ENCODE measurements at places on chromosomes 4 and X. TPM values are rescaled to one million over a fixed set of nuclear protein-coding genes. Genes with fewer than 3 reads are reported as not detected.

Gene GSX2
- total RNA-seq, result not detected

Gene ASB5
- total RNA-seq, result not detected

Gene ENPP6
- not detected for total RNA-seq

Gene MAMLD1
- 8.8 TPM for total RNA-seq

Gene TLR1
- 0.38 TPM for total RNA-seq

Gene HPGDS
- not detected for total RNA-seq

Gene MAGED1
- total RNA-seq, result 477 TPM

Gene RBM46
- total RNA-seq, result not detected

Gene KLHL34
- not detected for total RNA-seq

Gene ANOS1
- total RNA-seq, result 23.1 TPM

DNA sequence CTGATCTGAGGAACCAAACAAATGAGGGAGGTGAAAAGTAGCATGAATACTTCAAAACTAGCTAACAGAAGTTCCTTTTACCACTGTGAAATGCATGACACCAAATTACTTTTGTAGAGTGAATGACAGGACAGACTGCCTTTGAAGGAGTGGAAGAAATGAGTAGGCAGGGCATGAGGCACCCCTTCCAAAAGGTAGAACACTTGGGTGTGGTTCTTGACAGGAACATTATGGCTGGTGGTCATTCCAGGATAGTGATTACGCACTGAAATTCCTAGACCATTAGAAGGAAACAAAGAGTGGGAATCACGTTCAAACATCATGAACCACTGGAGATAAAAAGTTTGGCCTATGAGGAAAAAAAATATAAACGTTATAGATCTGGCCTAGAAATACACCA is 4.9 kb downstream of the HUWE1 start:
- H3K27ac ChIP-seq, result peak overlapping the region; percentile 62
- DNase-seq, result no peak
- H3K27me3 ChIP-seq, result no peaks in the 10 kb centered on the region
- peaks cover 16% of the 10 kb centered on the region for H3K4me1 ChIP-seq
- peaks cover 2% of the 10 kb centered on the region for H3K36me3 ChIP-seq

GRCh38 chr4:138405934-138406567 is 163.9 kb upstream of the SLC7A11 start:
- no peak for DNase-seq
- peaks cover 6% of the 10 kb centered on the region for H3K4me1 ChIP-seq

GRCh38 chr4:6773616-6774540 is 8.6 kb upstream of the KIAA0232 start:
- H3K4me3 ChIP-seq, result no peak overlapping the region
- H3K36me3 ChIP-seq, result no peaks in the 10 kb centered on the region
- DNase-seq, result no peak
- H3K27ac ChIP-seq, result peak overlapping the region; percentile 77

- peaks cover 4% of the 10 kb centered on the region for H3K36me3 ChIP-seq
- DNase-seq, result no peak
- H3K4me3 ChIP-seq, result no peak overlapping the region
- H3K27me3 ChIP-seq, result no peaks in the 10 kb centered on the region
- no peak overlapping the region for H3K27ac ChIP-seq
Observed at GRCh38 chrX:154502098-154502497, 11.7 kb upstream of the SLC10A3 start.

- no peaks in the 10 kb centered on the region for H3K27me3 ChIP-seq
- no peak for DNase-seq
- peaks cover 44% of the 10 kb centered on the region for H3K4me1 ChIP-seq
- H3K27ac ChIP-seq, result peak overlapping the region; percentile 82
Observed at GRCh38 chrX:3415011-3415410, 68.6 kb upstream of the MXRA5 start.

GRCh38 chr4:41619161-41619560 is 81.2 kb downstream of the LIMCH1 start:
- no peak overlapping the region for H3K27ac ChIP-seq
- DNase-seq, result no peak
- peaks cover 3% of the 10 kb centered on the region for H3K36me3 ChIP-seq
- peaks cover 41% of the 10 kb centered on the region for H3K27me3 ChIP-seq
- no peak overlapping the region for H3K4me3 ChIP-seq
- H3K4me1 ChIP-seq, result no peaks in the 10 kb centered on the region

DNA sequence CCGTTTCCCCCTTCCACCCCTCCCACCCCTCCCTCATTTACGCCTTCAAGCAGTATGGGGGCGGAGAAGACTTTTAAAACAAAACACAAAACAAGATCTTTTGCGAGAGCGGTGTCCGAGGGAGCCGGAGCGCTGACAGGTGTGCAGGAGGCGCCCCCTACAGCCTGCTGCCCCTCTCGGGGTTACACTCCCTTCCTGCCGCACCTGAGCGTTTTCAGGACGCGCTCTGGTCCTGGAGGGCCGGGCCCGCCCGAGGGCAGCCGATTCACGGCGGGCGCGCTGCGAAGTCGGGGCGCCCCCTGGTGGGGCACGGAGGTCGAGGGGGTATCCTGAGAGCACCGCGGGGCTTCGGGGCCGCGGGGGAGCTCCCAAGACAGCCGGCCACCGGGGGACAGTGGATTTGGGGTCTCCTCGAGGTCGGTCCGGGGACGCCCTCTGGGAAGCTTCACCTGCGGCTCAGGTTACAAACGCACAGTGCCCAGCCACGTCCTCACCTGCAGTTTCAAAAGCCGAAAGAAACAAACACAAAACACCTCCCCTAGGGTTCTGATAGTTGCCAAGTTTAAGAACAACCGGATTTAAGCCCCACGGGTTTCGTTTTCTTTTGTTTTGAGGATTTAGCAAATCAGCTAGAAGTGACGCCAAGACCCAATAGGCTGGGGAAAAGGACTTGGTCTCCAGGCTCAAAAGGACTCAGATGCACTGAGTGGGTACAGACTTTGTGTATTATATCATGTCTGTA is 8.0 kb upstream of the NEUROG2 start:
- H3K27me3 ChIP-seq, result peaks cover 70% of the 10 kb centered on the region
- no peak for DNase-seq
- H3K27ac ChIP-seq, result no peak overlapping the region
- H3K4me1 ChIP-seq, result peaks cover 15% of the 10 kb centered on the region
- H3K36me3 ChIP-seq, result peaks cover 9% of the 10 kb centered on the region
- peak overlapping the region; percentile 50 for H3K4me3 ChIP-seq

DNA sequence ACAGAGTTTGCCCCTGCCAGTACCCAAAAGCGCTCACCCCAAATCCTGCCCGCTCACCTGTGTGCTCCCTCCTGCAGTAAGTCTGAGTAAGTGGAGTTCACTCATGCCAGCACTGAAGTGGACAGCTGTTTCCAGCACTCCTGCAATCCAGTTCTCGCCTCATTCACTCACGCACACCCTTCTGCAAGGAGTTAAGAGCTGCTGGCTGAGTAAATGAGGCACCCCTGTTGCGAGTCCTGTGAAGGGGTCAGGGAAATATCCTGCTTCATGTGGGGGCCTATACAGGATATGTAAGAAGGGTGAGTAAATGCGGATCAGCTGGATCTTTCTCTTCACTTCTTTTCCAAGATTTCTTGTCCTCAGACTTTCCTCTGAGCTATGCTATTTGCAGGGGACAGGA is 23.5 kb downstream of the CXCL8 start:
- peaks cover 16% of the 10 kb centered on the region for H3K27me3 ChIP-seq
- DNase-seq, result no peak
- H3K4me1 ChIP-seq, result no peaks in the 10 kb centered on the region
- H3K4me3 ChIP-seq, result no peak overlapping the region
- H3K36me3 ChIP-seq, result no peaks in the 10 kb centered on the region
- H3K27ac ChIP-seq, result no peak overlapping the region

DNA sequence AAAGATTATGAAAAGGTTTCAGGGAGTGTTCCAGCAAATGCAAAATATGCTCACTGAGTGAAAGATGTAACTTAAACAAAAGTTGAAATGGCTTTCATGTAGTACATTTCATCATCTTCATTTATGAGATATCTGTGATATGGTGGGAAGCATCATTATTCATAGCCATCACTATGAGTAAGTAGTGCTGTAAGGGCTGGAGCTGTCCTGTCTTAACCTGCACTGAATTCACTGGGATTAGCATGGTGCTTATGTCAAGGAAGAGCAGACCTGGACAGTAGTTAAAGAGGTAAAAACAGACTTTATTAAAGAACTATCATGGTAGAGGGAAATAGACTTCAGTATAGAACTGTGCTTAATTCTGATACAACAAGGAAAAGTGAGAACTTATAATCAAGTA is 1347.3 kb downstream of the RPA4 start:
- no peak for DNase-seq
- no peak overlapping the region for H3K4me3 ChIP-seq
- H3K27me3 ChIP-seq, result no peaks in the 10 kb centered on the region
- H3K4me1 ChIP-seq, result no peaks in the 10 kb centered on the region
- H3K36me3 ChIP-seq, result no peaks in the 10 kb centered on the region
- H3K27ac ChIP-seq, result no peak overlapping the region

DNA sequence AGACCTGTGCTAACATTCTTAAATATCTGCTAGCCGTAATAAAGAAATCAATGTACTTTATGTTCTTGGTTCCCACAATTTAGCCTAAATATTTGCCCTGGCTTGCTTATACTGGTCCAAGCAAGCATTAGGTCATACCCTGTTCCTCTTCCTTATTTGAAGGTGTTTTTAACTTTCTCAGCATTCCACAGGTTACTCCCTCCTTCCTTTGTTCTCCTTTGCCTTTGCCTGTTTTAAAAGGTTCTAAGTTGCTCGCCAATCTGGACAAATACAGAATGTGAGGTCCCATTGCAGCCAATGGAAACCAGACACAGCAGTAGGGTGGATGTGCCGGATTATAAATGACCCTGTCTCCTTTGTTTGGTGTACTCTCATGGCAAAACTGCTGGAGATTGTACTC is 436.8 kb upstream of the PCDH7 start:
- H3K4me3 ChIP-seq, result no peak overlapping the region
- no peak for DNase-seq
- no peaks in the 10 kb centered on the region for H3K36me3 ChIP-seq
- peaks cover 40% of the 10 kb centered on the region for H3K4me1 ChIP-seq

DNA sequence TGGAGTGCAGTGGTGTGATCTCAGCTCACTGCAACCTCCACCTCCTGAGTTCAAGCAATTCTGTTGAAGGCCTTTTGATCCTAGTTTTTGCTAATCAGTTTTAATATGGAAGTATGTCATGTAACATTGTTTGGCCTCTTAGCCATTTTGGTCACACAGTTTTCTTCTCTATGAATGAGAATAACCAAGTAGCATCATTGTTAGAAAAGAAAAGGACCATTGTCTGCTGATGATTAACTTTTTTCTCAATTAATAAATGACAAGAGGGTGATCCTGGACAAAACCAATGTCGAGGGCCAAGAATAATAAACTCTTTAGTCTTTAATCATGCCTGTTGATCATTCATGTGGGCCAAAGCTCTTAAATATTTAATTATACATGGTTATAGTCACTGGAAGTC is 289.3 kb upstream of the MAGEB2 start:
- DNase-seq, result no peak
- H3K27me3 ChIP-seq, result peaks cover 3% of the 10 kb centered on the region
- no peak overlapping the region for H3K27ac ChIP-seq
- H3K4me1 ChIP-seq, result no peaks in the 10 kb centered on the region

GRCh38 chr4:112636688-112637551 is at the start of the genes LARP7 and ZGRF1:
Gene LARP7, plus strand, starts transcription at chr4:112637143. Its CDS starts 7,527 bp downstream, at chr4:112644670.
Gene ZGRF1, minus strand, starts transcription at chr4:112636909. Its CDS starts 3,733 bp downstream, at chr4:112633176.
- H3K36me3 ChIP-seq, result peaks cover 2% of the 10 kb centered on the region
- H3K4me1 ChIP-seq, result peaks cover 4% of the 10 kb centered on the region
- DNase-seq, result peak; percentile 99
- H3K27ac ChIP-seq, result no peak within 1 kb of the TSS
- H3K4me3 ChIP-seq, result no peak within 1 kb of the TSS
- H3K27me3 ChIP-seq, result no peaks in the 10 kb centered on the region

DNA sequence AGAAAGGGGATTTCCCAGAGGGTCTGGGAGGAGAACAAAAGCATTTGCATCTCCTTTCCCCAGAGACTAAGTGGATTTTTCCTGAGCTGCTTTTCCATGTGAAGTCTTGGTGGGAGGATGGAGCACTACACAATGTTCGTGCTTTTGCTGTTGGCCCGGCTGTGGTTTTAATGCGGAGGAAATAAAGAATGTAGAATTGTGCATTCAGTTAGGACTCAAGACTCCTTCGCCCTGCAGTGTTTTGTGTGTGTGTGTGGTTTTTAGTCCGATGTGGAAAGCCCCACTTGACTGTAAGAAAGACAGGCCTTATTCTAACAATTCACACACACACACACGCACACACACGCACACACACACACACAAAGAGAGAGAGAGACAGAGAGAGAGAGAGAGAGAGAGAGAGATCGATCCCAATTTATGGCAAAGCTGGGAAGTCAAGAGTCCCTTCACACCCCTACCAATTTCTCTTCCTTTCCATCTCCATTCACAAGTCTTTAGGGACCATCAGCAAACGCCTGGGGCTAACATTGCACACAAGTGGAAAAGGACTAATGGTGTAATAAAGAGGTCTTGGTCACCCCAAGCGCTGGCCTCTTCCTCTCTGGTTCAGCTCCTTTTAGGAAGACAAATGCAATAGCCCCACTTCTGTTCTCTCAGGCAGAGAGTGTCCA is 44.2 kb downstream of the CLDN34 start:
- H3K36me3 ChIP-seq, result peaks cover 2% of the 10 kb centered on the region
- no peaks in the 10 kb centered on the region for H3K27me3 ChIP-seq
- H3K4me3 ChIP-seq, result no peak overlapping the region
- H3K4me1 ChIP-seq, result peaks cover 22% of the 10 kb centered on the region

DNA sequence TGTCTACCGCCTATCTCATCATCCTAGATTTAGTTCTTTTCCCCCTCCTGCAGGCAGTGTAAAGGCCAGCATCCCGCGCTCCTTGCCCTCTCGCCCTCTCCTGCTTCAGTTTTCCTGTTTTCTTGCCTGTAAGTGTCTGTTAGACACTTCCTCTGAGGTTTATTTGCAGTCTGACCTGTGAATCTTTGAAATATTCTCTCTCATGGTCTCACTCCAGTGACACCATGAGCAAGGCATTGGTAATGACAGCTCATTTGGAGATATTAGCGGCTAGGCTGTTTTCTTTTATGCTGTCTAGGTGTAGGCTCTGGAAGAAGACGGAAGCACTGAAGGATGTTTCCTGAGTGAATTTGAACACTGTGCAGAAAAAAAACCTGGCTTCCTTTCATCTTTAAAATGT is 179.6 kb downstream of the KDR start:
- H3K27me3 ChIP-seq, result no peaks in the 10 kb centered on the region
- H3K27ac ChIP-seq, result no peak overlapping the region
- DNase-seq, result no peak
- peaks cover 3% of the 10 kb centered on the region for H3K4me1 ChIP-seq
- no peak overlapping the region for H3K4me3 ChIP-seq

GRCh38 chr4:141022111-141022695 is 111.1 kb downstream of the RNF150 start:
- no peak overlapping the region for H3K27ac ChIP-seq
- H3K4me1 ChIP-seq, result peaks cover 36% of the 10 kb centered on the region
- H3K36me3 ChIP-seq, result no peaks in the 10 kb centered on the region
- H3K4me3 ChIP-seq, result no peak overlapping the region

DNA sequence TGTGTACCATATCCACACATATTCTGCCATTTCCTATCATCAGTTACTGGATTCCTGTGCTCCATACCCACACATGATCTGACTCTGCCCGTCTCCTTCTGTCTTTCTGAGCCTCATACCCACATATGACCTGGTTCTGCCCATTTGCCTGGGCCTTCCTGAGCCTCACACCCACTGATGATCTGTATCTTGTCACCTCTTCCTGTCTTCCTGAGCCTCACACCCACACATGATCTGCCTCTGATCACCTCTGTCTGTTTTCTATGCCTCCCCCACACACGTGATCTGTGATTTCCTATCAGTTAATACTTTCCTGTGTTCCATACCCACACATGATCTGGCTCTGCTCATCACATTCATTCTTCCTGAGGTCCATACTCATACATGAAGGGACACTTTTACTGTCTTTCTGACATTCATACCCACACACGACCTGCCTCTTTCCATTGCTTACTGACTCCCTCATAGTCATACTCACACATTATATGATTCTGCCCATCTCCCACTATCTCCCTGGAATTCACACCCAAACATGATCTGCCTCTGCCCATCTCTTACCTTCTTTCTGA is 32.5 kb downstream of the SCML1 start:
- no peaks in the 10 kb centered on the region for H3K27me3 ChIP-seq
- no peaks in the 10 kb centered on the region for H3K4me1 ChIP-seq
- no peaks in the 10 kb centered on the region for H3K36me3 ChIP-seq
- no peak for DNase-seq
- H3K4me3 ChIP-seq, result no peak overlapping the region

All from chondrocyte (in vitro differentiated cells).